ENCODE measurements at places on chromosomes 7 and 10.

GRCh38 chr7:2353113-2353935 is 1.3 kb upstream of the EIF3B start:
- peak; percentile 7 for DNase-seq

DNA sequence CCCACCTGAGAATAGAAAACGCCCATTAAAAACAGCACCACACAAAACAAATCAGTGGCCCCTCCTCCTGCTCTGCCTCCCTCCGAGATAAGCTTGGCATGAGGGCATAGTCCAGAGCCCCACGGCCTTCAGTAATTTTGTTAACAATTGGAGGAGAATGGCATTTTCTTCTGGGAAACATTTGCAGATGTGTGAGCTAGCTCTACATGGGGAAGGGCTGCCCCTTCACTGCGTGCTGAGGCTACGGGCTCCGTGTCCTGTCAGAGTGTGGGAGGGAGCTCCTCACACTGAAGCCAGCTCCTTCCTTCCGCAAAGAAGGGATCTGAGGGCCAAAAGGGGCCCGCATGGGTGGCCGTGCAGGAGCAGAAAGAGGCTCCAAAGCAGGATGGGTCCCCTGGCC is 15.2 kb downstream of the GRK5 start:
- no peak for DNase-seq

- DNase-seq: no peak
Observed at GRCh38 chr10:113735913-113736312, 15.6 kb upstream of the PLEKHS1 start.

DNA sequence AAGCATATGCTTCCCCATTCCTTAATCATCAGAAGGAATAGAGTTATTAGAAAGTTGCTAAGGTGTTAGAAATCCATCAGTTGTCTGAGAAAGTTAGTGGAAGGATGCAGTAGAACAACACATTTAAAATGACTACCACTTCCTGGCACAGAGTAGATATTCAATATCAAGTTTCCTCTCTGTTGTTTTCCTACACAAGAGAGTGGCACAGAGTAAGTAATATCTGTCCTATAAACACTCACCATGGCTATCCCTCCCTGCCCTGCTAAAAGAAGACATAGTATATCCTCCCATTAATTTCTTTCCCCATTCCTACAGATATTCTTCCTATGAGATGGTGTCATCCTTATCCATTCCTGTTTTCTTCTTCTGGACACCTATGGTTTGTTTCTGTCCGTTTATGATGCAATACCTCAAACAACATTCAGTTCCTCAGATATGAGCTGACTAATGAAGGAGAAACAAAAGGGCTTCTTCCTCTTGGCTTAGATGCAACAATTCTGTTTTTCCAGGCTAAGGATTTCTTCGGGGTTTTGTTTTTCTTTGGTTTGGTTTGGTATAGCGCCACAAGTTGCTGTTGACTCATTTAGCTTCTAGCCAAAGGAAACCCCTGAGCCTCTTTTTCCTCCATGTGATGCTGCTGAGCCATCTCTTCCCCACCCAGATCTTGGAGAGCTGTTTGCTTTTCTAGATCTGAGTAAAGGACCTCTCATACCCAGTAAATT is 32.9 kb upstream of the BPGM start:
- peak; percentile 97 for DNase-seq

GRCh38 chr10:35089611-35090161 is 455 bp downstream of the CUL2 start:
- DNase-seq: no peak

GRCh38 chr10:14477408-14477710 is 146.6 kb upstream of the FRMD4A start:
- no peak for DNase-seq

DNA sequence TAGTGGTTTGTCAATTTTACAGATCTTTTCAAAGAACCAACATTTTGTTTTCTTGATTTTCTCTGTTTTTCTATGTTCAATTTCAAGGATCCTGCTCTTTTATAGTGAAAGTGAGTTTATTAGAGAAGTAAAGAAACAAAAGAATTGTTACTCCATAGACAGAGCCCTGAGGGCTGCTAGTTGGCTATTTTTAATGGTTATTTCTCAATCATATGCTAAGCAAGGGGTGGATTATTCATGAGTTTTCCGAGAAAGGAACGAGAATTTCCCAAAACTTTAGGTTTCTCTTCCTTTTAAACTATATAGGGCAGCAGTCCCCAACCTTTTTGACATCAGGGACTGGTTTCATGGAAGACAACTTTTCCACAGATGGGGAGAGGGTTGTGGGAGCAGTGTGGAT is 165.0 kb downstream of the CCSER2 start:
- no peak for DNase-seq

DNA sequence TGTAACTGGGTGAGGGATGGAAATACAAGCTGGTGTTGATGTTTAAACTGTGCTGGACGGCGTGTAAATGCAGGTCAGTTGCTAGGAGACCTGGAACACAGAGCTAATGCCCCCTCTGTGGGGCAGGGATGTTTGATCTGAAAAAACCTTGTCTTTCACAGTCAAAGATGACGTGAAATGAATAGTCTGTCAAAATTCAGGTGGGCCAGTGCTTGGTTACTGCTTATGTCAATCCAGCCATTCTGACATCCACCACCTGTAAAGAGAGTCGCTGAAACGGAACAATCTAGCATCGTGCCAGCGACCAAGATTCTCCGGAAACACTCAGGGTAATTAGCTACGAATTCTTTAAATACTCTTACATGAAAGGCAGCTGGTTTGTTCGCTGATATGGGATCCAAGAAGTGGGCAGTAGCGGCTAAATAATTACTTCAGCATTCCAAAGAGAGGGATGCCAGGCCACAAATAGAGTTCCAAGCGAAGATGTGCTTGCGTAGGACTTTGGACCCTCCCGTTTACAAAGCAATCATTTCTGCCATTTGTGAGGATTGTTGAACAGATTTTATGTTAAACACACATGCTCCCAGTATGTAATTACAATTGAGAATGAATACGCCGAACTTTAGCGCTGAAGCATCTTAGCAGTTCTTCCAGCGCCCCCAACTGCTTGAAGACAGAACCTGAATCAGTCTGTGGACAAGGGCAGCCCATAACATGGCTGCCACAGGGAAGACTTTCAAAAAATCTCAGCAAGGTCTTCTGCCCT is 7.3 kb upstream of the ASB4 start:
- DNase-seq: no peak

GRCh38 chr10:72001033-72001395 is 36.8 kb downstream of the CHST3 start:
- DNase-seq: no peak

DNA sequence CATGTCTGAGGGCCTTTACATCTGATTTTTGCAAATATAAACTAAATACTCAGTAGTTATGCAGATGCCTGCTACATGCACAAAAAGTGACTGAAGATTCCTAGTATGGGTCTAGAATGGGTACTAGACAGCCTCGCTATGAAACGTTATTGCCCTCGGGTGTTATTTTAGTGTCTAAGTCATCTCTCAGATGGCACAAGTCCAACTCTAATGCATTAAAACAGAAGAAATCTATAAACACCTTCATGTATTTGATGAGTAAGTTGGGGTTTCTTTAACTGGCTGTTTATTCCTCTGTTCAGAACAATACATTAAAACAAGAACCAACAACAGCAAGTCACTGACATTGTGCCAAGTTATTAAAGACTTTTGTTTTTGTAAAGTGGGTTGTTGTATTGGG is 41.6 kb downstream of the TEX36 start:
- no peak for DNase-seq

DNA sequence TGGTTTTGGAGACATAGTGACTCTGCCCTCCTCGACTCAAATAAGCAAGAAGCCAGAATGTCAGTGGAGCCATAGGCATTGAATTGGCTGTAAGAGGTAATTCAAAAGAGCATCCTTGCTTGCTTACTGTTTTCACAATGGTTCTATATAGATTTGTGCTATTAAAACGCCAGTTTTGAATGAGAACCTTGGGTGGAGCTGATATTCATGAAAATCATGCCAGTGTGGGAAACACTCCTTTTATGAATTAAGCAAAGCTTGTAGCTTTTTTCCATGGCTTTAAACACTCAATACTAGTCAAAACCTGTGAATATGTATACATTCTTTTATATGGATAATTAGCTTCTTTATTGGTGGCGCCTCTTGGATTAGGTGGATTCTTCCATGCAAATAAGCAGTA is 252.5 kb downstream of the SLC25A13 start:
- DNase-seq: no peak

GRCh38 chr10:90977162-90977854 is 56.4 kb upstream of the ANKRD1 start:
- DNase-seq: no peak

DNA sequence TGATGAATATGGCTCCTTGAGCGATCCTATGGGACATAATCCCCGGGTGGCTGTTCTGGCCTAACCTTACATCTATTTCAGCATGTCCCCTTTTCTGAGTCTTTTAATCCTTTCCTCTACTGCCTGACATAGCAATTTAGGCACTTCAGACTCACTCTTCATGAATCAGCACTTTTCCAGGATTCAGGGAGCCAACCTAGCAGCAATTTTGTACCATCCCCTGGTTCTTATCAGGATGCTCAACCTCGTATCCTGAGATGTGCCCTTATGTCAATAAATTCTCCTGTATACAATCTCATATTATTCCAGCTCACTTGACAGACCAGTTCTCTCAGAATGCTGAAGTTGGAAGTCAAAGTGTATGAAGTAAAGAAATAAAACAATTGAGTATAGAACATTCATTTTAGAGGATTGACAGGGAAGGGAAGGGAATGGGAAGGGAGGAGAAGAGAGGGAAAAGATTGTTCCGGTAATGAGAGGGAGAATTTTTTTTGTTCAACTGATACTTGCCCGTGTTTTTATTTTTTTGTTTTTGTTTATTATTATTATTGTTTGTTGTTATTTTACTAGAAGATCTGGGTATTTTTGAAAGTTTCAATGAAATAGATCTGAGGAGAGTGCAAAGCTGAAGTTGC is 8.2 kb upstream of the ZC3HAV1 start:
- DNase-seq: no peak

GRCh38 chr7:38748056-38748610 is 117.0 kb upstream of the AMPH start:
- no peak for DNase-seq

GRCh38 chr10:51881213-51881612 is 181.8 kb upstream of the CSTF2T start:
- no peak for DNase-seq

Measured in Panc1 (cell line).